ENCODE measurements at places on chromosomes 11 and 22.

- no peak for DNase-seq
Observed at GRCh38 chr11:118060869-118061268, 16.0 kb upstream of the TMPRSS4 start.

DNA sequence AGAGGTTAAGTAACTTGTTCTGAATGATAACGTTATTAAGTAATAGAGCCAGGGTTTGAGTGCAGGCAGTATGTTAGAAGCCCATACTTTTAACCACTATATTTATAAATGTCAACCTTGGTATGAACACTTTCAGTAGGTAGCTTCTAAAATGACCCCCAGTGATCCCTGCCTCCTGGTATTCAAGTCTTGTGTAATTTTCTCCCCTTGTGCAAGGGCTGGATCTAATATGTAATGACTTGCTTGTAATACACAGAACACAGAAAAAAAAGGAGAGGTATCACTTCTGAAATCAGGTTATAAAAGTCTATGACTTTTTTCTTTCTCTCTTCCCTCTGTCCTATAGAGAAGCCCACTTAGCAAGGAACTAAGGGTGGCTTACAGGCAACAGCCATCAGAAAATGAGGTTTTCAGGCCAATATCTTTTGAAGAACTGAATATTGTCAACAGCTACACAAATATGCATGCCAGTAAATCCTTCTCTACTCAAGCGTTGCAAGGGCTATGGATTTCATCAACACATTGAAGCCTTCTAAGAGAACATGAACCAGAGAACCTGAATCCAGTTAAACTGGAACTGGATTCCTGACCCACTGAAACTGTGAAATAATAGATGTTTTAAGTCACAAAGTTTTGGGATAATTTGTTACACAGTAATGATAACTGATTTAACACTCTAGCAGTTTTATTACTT is 712.3 kb downstream of the METTL15 start:
- no peak for DNase-seq

- no peak for DNase-seq
Observed at GRCh38 chr11:130573767-130574166, 125.3 kb downstream of the ADAMTS15 start.

DNA sequence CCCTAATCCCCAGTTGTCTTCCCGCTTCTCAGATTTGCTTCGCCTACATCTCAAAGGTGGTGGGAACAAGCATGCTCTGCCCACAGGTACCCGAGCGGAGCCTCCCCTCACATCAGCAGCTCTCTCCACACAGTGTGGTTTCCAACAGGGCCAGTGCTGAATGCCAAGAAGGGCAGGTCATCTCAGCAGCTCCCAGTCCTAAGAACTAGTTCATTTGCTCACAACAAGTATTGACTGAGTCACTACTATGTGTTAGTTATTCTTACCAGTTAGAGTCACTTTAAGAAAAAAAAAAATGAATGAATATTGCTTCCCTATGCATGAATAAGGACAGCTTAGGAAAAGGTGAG is 66.2 kb downstream of the THAP12 start:
- no peak for DNase-seq

DNA sequence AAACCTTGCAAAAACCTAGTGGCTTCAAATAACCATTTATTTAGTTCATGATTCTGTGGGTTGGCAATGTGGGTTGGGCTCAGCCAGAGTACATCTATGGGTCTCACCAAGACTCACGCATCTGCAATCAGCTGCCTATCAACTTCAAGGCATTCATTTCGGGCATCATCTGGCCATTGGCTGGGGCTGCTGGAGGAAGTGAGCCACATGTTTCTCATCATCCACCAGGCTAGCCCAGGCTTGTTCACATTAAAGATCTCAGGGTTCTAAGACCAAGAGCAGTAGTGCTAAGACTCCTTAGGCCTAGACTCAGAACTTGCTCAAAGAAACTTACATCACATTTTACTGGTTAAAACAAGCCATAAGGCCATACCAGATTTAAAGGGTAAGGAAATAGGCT is 478.9 kb upstream of the ARHGAP42 start:
- no peak for DNase-seq

GRCh38 chr11:266676-267439 is 11.3 kb upstream of the NLRP6 start:
- no peak for DNase-seq

- no peak for DNase-seq
Observed at GRCh38 chr11:20973940-20974559, 304.7 kb downstream of the NELL1 start.

DNA sequence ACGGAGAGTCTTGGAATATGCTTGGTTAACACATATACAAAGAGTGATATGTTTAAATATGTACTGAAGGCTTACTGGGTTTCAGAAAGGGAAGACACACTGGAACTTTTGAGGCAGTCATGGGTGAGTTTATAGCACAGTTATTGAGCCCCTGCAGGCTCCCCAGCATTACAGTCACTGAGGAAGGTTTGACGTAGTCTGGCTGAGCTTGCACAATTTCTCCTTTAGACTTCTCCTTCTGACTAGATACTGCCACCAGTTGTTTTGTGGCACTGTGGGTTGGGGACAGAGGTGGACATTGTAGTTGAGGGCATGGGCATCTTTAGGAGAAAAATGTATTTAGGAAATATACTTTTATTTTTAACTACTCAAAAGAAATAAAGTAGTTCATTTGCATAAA is 285.4 kb downstream of the C11orf87 start:
- DNase-seq, result no peak

DNA sequence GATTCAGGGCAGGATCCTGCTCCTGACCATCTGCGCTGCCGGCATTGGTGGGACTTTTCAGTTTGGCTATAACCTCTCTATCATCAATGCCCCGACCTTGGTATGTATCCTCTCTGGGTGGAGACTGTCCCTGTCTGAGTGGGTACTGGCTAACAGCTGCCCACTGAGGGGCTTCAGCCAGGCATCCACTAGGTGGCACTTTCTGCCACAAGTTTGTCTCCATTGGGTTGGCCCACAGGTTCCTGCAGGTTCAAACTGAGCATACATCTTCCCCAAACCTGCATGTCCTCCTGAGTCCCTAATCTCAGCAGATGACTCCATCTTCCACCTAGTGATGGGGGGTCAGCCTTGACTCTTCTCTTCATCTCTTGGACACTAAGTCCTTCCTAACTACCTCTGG is 4.4 kb downstream of the SLC2A11 start:
- DNase-seq, result peak; percentile 61

GRCh38 chr11:75277211-75277805 is 36.7 kb downstream of the TPBGL start:
- DNase-seq, result no peak

- DNase-seq, result no peak
Observed at GRCh38 chr11:88680806-88681205, 343.3 kb upstream of the CTSC start.

DNA sequence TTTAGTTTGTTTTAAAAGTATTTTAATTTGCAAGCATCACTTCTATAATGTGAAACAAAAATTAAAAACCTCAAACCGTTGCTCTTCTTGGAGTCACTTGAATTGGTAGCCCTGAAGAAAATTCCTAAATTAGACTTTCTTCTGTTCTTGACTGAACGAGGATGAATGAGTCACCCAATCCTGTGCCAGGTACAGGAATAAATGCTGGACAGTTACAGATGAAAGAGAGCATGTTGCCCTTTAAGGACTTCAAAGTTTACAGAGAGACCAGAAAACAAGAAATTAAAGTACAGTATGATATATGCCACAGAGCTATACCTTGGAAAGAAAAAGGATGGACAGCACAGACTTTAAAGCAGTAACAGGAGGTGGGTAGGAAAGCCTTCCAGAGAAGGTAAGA is 41.3 kb upstream of the CXCR5 start:
- no peak for DNase-seq

DNA sequence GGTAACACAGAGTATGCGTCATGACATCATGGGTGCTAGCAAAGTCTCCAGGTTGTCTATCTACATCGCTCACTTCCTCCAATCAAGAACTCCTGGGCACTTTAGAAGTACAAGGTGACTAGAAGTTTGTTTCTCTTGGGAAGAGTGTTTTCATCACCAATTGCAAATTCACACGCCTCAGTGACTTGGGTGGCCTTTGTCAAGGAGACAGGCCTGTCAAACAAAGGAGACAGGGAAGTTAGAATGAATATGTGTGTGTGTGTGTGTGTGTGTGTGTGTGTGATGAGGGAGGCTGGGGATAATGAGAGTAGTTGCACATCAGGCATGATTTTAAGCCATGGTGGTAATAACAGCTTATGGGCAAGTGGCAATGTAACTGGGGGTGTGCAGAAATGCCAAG is 953.2 kb downstream of the OPCML start:
- DNase-seq, result no peak

GRCh38 chr11:118596224-118597146 is 10.9 kb upstream of the PHLDB1 start:
- no peak for DNase-seq

GRCh38 chr11:112334381-112334780 is 73.7 kb upstream of the PLET1 start:
- no peak for DNase-seq

- DNase-seq, result peak; percentile 10
Observed at GRCh38 chr22:32991353-32992101, 66.7 kb downstream of the SYN3 start.

DNA sequence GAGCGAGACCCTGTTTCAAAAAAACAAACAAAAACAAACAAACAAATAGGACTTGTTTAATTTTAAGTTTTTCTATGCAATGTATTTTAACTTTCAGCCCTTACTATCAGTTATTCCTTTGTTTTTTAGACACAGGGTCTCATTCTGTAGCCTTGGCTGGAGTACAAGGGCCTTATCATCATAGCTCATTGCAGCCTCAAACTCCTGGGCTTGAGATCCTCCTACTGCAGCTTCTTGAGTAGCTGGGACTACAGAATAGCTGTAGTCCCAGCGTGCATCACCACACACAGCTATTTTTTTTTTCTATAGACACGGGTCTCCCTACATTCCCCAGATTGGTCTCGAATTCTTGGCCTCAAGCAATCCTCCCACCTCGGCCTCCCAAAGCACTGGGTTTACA is 44.5 kb downstream of the PIK3C2A start:
- DNase-seq, result no peak

- no peak for DNase-seq
Observed at GRCh38 chr11:108967571-108967970, 302.7 kb downstream of the DDX10 start.

- no peak for DNase-seq
Observed at GRCh38 chr11:3135481-3136440, 29.3 kb downstream of the OSBPL5 start.

GRCh38 chr11:134539285-134539684 is 127.2 kb upstream of the B3GAT1 start:
- DNase-seq, result no peak

GRCh38 chr11:61164606-61165424 is 3.6 kb upstream of the VPS37C start:
- no peak for DNase-seq

- DNase-seq, result no peak
Observed at GRCh38 chr22:48359613-48359965, 1468.1 kb downstream of the BRD1 start.

DNA sequence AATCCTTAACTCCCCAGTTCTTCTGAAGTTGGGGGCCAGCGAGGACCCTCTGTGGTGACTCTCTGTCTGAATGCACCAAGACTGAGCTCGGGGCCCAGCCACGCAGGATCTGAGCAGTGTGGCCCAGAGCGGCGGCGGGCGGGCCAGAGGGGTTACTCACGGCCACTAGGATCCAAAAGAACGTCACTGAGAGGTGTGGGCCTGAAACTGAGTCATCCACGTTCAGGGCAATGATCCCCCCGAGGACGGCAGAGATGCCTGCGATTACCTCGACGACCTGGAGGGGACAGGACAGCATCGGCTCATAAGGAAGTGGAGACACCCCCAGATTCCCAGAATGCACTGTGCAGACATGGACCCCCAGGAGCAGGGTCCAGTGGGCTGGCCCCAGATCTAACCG is 11.2 kb downstream of the MLC1 start:
- DNase-seq, result no peak

GRCh38 chr11:36399236-36399635 is 103.1 kb downstream of the PRR5L start:
- DNase-seq, result no peak

DNA sequence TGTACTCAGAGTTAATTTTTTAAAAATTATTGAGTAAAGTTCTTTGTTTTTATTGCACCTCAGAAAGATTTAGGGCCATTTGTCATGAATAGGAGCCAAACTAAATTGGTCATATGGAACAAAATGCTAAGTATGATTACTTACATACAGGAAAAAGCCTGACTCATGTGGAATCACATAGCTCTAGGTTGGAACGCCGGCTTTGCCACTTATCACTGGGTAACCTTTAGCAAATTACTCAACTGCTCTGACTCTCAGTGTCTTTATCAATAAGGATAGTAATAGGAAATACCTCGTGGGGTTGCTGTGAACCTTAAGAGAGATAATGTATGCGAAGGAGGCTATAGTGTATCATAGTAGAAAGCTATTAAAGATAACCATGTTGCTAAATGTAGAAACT is 638.5 kb downstream of the NELL1 start:
- no peak for DNase-seq

GRCh38 chr11:69818231-69818602 is 999 bp downstream of the FGF3 start:
- DNase-seq, result no peak

- DNase-seq, result no peak
Observed at GRCh38 chr11:120819437-120820365, 204.2 kb upstream of the TBCEL start.

DNA sequence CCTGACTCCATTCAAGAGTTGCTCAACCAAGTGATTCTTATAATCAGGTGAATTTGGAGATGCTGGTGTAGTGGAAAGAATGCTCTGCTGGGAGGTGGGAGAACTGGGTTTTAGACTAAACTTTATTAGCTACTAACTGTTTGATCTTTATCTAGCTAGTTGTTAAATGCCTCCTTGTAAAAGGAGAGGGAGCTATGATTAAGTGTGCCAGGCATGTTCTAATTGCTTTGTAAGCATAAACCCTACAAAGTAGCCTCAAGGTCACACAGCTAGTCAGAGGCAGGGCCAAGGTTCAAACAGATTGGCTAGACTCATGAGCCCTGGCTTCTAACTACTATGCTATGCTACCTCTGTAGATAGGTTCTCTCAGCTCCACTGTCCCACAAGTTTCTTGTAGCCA is 105.5 kb downstream of the NXPE2 start:
- DNase-seq, result no peak

DNA sequence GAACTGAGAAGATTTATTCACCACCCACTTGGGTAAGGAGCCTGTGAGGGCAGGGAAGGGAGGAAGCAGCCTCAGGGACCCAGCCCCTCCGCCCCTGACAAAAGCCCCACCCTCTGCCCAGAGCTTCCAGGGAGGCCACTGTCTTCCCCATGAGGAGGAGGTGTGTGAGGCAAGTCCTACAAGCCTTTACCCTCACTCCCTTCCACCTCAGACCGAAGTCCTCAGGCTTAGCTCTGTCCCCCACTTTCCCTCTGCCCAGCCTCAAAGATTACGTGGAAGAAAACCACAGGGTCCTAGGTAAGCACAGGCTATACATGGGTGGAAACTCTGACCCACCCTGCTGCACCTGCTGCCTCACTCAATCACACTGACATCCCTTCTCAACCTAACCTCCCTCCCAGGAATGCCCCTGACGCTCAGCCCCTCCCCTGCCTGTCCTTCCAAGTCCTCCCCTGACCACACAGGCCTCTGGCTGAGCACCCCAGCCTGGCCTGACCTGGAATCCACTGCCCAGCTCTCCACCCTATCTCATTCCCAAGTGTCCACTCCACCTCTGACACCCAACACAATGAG is 3.6 kb upstream of the ARAP1 start:
- no peak for DNase-seq

Measured in HTR-8/SVneo (cell line).